Osteocyte (in vitro differentiated cells): ENCODE measurements at places on chromosomes 6 and 20. TPM values are rescaled to one million over a fixed set of nuclear protein-coding genes. Genes with fewer than 3 reads are reported as not detected.
A peak's percentile ranks its signal among the peaks of the same experiment; 100 is the strongest.

LY6G6C gene
- not detected in 2 replicates for total RNA-seq

PNLDC1 gene
- not detected in 2 replicates for total RNA-seq

GPR31 gene
- total RNA-seq, result not detected in 2 replicates

DNA sequence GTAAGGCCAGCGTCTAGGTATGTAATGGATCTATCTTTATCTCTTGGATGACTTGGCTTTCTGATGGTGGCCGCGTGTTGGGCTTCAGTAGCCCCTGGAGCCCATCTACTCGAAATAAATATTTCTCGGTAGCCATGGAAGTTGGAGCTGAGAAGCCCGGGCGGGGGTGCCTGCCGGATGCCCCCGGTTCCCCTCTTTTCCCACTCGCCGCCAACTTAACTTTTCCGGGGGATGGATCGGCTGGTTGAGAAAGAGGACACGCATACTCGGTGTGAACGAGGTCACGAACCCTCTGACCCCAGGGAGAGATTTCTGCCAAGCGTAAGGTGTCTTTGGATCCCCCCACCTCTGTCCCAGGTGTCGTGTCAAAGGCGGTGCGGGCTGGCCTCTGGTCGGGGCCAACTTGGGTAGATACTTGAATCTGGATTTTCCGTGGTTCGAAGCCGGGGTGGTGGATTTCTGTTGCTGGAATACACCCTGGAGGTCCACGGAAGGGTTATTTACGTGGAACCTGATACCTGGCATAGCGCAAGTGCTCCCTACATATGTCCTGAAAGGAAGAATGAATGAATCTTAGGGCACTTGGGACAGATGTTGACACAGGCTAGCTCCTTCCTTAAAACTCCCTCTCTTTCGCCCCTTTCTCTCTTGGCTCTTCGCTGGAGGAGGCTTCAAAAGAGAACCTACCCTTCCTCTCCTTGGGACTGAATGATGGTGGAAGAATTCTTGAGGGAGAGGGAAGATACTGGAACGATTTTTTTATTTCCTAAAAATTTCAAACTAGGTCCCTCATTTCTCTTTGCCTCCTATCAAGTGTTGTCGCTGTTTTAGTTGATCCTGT is 996 bp downstream of the DOK5 start:
- peaks cover 30% of the 10 kb centered on the region for H3K27me3 ChIP-seq
- H3K36me3 ChIP-seq, result no peaks in the 10 kb centered on the region
- DNase-seq, result no peak
- H3K27ac ChIP-seq, result peak overlapping the region; percentile 76
- H3K4me3 ChIP-seq, result peak overlapping the region; percentile 89

DNA sequence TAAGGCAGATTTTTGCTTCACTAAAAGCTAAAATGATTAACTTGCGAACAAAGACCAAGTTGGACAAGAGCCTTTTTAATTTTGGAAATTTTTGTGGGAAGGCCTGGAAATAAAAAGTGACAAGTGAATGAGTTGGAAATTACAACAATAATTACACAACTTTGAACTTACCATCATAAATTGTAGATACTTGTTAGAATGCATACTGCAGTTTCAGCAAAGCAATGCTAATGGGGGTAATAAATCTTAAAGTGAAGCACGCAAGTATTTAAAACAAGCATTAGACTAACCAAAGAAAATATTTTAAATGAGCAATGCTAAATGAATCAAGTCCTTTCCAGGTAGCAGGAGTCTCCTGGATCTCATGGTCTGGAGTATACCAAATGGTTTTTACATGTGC is 83.2 kb upstream of the EYA4 start:
- no peak for DNase-seq
- H3K27ac ChIP-seq, result no peak overlapping the region
- H3K4me1 ChIP-seq, result no peaks in the 10 kb centered on the region
- peaks cover 3% of the 10 kb centered on the region for H3K27me3 ChIP-seq
- H3K4me3 ChIP-seq, result no peak overlapping the region
- no peaks in the 10 kb centered on the region for H3K36me3 ChIP-seq

- H3K27ac ChIP-seq, result no peak overlapping the region
- no peaks in the 10 kb centered on the region for H3K27me3 ChIP-seq
- H3K4me1 ChIP-seq, result peaks cover 45% of the 10 kb centered on the region
- DNase-seq, result no peak
- H3K36me3 ChIP-seq, result peaks cover 4% of the 10 kb centered on the region
- no peak overlapping the region for H3K4me3 ChIP-seq
Observed at GRCh38 chr6:56223995-56224394, 23.4 kb downstream of the COL21A1 start.
